ENCODE measurements at places on chromosomes 6 and 20.

DNA sequence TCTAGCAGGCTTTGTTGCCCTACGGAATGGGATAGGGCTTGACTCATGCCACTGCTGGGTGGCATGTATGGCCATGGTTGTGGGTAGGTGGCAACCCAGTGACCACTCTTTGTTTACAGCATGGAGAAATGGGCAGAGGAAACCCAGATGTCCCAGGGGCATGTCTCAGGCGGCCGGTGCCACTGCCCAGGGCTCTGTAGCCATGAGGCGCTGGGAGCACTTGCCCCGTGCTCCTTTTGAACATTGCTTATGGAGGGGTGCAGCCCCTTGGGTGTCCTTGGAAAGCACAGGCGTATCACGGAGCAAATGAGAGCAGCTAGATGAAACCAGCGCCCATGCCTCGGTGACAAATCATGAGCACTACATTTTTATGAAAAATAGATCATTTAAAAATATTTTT, 212.5 kb upstream of the ECI2 start:
- no peak for DNase-seq

GRCh38 chr20:62604796-62605195, 37.5 kb upstream of the SLCO4A1 start:
- no peak for DNase-seq

DNA sequence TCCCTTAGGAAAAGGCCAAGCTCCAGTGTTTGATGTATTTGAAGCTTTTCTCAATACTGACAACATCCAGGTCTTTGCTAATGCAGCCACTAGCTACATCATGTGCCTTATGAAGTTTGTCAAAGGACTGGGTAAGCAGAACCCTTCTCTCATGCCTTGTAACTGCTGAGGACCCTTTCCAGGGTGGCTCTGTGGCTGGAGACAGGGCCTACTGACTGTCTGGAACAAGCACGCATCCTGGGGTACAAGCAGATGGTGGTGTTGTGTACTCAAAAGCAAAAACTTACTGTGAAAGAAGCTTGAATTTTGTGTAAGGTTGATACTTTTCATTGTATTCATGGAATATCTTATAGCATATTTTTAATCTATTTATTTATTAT, 69.0 kb upstream of the SMIM28 start:
- no peak for DNase-seq

DNA sequence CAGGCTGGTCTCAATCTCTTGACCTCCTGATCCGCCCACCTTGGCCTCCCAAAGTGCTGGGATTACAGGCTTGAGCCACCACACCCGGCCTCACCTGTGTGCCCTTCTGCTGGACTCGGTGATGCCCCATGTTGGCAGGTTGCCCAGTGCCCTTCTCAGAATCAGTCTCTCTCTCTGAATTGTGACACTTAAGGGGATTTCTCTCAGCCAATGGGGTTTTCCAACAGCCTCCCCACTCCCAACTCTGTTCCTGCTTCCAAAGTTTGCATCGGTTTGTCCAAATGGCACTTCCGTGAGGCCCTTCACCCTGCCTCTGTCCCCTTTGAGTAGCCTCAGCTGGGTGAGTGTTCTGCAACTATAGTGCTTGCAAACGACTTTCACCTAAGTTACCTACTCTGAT, 3.1 kb upstream of the MRPS10 start:
- no peak for DNase-seq

DNA sequence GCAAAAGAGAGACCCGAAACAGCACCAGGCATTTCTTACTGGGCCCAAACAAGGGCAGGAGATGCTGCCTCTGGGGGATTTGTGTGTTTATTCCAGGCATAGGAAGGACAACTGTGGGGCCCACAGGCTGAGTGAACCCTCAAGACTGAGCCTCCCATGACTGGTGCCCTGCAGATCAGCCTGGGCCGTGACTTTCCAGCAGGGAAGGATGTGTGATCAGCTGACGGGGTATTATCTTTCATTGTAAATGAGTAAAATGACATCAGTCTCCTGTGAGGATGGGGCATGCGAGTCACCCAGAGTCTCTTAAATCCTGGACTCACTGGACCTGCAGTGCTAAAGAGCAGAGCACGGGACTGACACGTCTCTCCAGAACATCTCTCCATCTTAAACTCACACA, 3.9 kb upstream of the TEAD3 start:
- no peak for DNase-seq

GRCh38 chr6:150420428-150420827, 51.6 kb downstream of the IYD start:
- DNase-seq, result no peak

- no peak for DNase-seq
Measured at GRCh38 chr6:29739136-29739881, 16.1 kb downstream of the HLA-F start.

GRCh38 chr20:13447385-13448180, 191.1 kb downstream of the TASP1 start:
- no peak for DNase-seq

GRCh38 chr6:152943260-152943897, 39.5 kb downstream of the FBXO5 start:
- DNase-seq, result no peak

GRCh38 chr6:126102358-126102757, 116.0 kb downstream of the TRMT11 start:
- no peak for DNase-seq

GRCh38 chr6:151100326-151100725, 139.4 kb upstream of the AKAP12 start:
- DNase-seq, result no peak

- no peak for DNase-seq
Measured at GRCh38 chr20:59042151-59042795, at the start of gene PRELID3B. Gene PRELID3B, minus strand, starts transcription at chr20:59042786. Its CDS starts 56 bp downstream, at chr20:59042730.

- DNase-seq, result peak; percentile 44
Measured at GRCh38 chr6:34235307-34236130, 1.2 kb upstream of the HMGA1 start.

- DNase-seq, result no peak
Measured at GRCh38 chr20:4769328-4769727, 47.6 kb downstream of the PRND start.

- DNase-seq, result no peak
Measured at GRCh38 chr6:51972659-51973058, 114.8 kb downstream of the PKHD1 start.

DNA sequence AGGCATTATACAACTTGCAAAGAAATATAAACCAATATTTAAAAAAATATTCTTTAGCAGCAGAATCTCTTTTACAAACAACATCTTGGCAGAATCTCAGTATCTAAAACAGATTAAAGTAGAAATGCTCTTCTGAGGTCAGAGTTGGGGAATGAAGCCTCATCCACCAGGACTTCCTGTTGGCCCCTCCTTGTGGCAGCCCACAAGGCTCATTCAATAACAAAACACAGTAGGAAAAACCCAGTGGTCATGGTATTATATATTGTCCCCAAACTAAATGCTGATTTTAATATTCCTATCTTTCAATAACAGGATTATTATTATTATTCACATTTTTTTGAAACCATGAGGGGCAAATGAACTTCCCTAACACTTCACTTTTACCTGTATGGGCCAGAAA, 368.6 kb downstream of the BTBD9 start:
- no peak for DNase-seq

DNA sequence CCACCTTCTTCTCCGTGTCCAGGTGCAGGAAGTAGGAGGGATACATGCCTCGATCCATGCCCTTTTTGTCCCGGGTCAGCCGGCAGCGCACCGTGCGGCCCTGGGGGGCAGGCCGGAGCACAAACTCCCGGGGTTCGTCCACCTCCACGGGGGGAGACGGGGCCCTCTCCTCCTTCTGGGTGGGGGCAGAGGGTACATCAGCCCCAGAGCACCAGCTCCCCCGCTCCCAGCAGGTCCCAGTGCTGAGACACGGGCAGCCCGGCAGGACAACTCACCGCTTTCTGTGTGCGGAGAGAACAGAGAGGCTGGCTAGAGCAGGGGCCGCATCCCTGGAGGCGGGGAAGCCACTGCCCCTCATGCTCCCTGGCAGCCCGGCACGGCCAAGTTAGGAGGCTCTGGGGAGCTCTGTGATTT, 6.7 kb downstream of the TULP1 start:
- DNase-seq, result no peak

DNA sequence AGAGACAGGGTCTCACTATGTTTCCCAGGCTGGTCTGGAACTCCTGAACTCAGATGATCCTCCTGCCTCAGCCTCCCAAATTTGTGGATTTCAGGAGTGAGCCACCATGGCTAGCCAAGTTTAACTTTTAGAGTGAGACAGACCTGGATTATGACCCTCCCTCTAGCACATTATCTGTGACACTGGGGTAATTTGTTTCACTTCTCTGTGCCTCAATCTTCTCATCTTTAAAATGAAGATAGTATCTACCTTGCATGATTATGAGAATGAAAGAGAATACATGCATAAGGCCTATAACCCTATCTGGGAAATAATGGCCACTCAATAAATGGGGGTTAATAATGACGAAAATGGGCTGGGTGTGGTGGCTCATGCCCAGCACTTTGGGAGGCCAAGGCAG, 373.6 kb downstream of the SYNE1 start:
- DNase-seq, result no peak

DNA sequence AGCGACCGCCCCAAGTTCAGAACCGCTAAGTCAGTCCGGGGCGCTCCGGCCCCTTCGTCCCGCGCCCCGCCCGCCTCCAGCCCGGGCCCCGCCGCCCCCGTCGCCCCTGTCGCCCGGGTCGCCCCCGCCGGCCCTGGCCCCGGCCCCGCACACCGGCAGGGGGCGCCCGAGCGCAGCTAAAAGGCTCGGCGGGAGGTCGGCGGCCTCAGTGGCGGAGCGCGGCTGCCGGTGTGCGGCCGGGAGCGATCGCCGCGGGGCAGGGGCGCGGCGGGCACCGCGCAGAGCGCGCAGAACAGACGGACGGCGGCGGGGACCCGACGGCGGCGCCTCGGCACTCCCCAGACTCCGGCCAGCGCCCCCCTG, at the start of gene FNDC1:
Gene FNDC1 (plus strand): TSS at position 208 of the 363 bp plus-strand sequence. CDS start 197 bp downstream, outside the sequence.
- no peak for DNase-seq

DNA sequence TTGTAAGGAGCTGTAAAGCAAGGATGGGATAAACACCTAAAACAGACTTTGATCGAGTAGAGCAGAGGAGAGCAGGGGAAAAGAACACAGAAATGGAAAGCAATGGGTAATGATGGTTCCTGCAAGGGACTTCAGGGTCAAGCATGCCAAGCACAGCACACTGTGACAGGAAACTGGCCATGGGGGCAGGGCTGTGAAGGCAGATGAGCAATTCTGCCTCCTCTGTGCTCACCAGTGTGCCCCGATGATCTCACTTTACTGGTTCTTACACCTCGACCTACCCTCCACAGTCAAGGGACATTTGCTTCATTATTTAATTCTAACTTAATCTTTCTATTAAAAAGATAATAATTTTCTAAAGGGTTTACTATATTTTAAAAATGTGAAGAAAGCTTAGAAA, 21.6 kb upstream of the MYB start:
- DNase-seq, result no peak

- DNase-seq, result no peak
Measured at GRCh38 chr20:52746190-52746589, 226.0 kb upstream of the TSHZ2 start.

Measured in activated CD8-positive, alpha-beta memory T cell treated with anti-CD3 and anti-CD28 coated beads for 4 hours (primary cell).